HS-27A (cell line): ENCODE measurements at places on chromosomes 16 and 17.
A peak's percentile ranks its signal among the peaks of the same experiment; 100 is the strongest.

DNA sequence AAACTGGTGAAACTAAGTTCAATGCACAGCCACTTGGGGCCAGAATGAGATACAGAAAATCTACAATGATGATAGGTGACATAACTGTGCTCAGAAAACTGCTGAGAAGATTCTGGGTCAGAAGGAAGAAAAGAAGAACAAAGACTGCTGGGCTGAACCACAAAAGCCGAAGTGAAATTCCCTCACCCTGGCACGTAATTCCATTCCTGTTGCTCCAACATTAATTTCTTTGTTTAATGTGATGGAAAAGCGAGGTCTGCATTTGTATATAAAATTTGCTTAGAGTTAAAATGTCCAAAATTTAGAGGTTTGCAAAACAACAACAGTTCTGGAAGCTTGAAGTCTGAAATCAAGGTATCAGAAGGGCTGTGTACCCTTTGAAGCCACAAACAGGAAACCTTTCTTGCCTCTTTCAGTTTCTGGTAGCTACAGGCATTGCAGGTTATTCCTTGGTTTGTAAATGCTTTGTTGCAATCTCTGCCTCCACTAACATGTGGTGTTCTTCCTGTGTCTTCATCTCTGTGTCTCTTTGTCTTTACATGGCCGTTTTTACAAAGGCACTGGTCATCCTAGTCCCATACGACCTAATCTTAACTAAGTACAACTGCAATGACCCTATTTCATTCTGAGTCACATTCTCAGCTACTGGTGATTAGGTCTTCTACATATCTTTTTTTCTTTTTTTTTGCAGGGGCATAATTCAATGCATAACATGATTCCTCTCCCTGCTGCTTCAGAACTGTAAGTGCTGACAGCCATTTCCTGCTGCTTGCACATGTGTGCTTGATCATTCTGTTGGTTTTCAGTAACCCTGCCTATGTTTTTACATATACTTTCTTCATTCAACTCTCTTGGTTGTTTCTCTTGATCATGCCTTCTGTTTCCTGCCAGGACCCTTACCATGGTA is 603.0 kb upstream of the CDH8 start:
- DNase-seq: no peak

DNA sequence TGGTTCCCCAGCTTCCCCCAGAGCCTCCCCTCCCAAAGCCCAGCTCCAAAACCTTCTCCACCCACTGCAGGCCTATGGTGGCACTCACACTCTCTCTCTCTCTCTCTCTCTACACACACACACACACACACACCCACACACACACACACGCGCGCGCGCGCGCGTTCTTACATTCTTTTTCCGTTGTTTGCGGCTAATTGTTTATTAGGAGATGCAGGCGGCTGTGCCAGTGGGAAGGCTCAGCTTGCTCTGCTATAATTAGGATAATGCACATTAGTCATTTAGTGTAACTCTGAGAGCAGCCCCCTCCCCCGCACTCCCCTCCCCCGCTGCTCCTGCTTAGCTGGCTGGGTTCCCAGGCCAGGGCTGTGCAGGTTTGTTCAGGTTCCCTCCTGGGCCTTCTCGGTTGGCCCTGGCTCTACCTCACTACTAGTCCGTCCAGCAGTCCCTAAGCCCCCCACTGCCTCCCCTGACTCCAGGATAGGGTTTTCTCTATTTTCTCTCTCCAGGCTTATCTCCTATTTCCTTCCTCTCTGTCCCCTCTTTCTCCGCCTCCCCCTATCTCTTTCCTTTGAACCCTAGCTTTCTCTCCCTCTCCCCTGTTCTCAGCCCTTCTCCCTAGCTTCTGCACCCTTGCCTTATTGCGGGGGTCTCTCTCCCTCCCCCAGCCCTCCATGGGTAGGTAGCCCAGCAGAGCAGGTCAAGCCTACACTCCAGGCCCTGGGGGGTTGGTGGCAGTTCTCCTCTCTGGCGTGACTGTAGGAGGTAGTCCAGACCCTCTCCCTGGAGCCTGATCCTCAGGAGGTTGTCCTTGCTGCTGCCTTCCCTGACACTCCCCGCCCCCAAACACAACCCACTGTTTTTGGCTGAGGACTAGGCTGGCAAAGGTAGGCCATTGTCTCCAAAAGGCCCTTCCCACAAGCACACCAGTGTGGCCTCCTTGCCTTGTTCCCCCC is 34.0 kb downstream of the TMEM132E start:
- no peak for DNase-seq

DNA sequence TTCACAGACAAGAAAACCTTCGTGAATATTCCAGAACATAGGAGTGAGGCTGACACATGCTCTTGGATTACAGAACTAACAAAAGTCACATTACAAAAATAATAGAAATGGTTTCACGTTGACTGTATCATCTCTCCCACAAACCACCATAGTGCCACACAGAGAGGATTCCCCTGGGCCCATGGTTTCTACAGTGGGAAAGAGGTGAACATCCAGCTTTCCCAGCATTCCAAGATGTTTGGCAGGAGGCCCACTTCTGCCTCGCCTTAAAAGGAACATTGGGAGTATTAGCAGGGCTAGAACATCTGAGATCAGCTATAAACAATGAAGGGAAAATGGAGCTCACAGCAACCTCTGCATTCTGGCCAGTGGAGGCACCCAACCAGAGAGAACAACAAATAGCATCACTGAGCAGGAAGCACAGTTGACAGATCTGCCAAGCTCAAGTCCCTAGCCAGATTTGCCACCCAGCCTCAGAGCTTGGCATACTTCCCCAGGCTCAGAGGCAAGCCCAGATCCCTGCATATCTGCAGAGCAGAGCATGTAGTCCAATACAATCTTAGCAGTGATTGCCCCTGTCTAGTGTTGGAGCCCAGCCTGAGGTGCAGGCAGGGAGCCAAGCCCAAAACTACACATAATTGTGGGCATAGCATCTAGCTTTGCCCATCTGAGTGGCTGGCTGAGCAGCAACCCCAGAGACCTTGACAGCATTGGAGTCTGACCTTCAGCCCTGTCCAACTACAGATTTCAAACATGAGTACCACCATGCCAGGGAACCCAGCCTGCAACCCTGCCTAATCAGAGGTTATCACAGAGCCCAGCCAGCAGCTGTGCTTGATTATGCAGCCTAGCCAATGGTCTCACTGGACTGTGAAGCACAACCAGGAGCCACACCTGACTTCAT is 260.4 kb downstream of the CEP112 start:
- peak; percentile 14 for DNase-seq

- DNase-seq: no peak
Measured at GRCh38 chr16:28103516-28104170, 40.1 kb upstream of the GSG1L start.

DNA sequence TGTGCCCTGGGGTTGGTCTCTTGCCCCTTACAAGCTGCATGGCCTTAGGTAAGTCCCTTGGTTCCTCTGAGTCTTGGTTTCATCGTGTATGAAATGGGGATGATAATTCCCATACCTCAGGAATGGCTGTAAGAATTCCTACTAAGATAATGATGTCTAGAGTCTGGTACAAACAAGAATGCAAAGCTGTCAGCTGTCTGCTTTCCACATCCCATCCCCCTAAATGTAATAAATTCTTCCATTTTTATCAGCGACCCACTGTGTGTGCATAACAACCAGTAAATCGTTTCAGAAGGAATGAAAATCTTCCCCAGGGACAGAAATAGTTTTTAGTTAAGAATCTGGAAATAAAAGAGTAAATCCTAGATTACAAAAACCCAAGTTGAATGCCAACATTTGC is 95.4 kb downstream of the CPPED1 start:
- no peak for DNase-seq

DNA sequence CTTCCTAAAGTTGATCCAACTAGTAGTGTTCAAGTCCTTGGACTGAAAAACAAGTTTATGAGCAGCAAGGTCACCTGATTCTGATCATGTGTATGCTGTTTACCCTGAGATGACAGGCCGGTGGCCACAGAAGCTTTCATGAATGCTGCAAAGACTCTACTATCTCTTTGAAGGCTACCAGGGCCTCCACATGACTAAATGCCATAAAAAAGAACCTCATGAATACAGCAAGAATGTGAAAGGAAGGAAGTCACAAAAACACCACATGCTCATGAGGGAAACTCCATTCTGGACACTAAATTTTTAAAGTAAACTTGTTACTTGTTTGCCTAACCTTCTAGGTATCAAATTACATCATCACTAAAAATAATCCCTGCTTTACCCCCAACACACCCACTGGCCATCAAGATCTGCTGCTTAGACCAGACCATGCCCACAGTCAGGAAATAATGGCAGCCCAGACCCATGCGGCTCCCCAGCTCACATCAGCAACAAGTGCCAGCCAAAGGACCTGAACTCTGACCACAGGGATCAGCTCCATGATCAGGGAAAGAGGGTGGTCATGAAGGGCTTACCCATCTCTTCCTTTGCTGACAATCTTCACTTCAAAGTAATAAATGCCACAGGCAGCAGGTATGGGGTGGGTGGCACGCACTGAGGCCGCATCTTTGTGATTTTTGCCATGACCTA is 1.4 kb downstream of the RANBP10 start:
- no peak for DNase-seq

- no peak for DNase-seq
Measured at GRCh38 chr16:88519938-88520653, 50.1 kb upstream of the ZC3H18 start.

GRCh38 chr16:5108505-5109158 is 11.0 kb upstream of the EEF2KMT start:
- DNase-seq: no peak

- no peak for DNase-seq
Measured at GRCh38 chr16:78290395-78290794, 190.9 kb downstream of the WWOX start.

DNA sequence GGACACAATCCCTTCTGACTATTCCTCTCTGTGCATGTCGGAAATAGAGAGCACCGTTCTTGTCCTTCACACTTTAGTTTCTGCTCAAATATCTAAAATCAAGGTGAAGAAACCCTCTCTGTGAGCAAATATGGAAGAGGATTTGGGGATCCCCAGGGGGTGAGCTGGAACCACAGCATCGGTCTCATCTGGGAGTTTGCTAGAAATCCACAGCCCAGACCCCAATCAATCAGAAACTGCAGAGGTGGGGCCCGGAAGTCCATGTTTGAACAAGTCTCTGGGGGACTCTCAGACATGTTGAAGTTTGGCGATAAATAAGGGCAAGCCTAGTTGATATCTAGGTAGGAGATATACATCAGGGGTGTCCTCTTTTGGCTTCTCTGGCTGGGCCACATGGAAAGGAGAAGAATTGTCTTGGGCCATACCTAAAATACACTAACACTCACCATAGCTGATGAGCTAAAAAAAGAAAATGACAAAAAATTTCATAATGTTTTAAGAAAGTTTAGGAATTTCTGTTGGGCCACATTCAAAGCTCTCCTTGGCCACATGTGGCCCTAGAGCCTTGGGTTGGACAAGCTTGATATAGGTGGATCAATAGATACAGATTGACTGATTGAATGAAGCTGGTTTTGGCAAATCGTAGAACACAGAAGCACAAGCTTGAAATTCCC is 168.0 kb upstream of the FOXF1 start:
- no peak for DNase-seq

GRCh38 chr16:23089111-23089510 is 60.1 kb downstream of the USP31 start:
- DNase-seq: no peak

GRCh38 chr16:50289950-50290764 is 23.8 kb downstream of the ADCY7 start:
- DNase-seq: no peak

- DNase-seq: no peak
Measured at GRCh38 chr17:57366558-57367351, 110.4 kb downstream of the MSI2 start.

GRCh38 chr17:75231071-75231470 is 25.6 kb downstream of the NUP85 start:
- DNase-seq: no peak

- no peak for DNase-seq
Measured at GRCh38 chr17:55304171-55304859, 39.6 kb downstream of the HLF start.

DNA sequence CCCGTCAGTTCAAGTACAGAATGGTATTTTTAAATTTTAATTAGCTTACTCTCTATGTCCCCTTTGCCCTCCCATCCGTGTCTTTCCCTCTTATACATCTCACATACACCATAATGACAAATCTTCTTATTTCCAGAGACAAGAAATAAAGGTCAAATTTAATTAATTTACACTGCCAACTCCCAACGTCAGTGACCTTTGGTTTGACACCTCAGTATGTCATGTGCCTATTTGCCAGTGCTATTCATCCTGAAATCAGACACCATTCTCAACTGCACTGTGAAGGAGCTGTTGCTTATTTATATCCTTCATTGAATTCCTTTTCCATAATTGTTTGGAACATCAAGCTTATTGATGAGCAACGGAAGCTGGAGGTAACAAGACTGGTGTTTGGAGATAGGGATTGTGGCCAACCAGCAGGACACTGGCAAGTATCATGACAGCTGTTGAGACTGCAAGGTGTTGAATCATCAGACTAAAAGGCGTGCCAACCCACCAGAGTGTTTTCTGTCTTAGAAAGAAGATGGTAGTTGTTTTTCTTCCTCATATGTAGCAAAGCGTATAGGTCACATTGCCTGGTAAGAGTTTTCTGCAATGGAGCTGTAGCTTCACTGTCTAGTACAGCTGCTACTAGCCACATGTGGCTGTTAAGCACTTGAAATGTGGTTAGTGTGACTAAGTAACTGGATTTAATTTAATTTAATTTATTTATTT is 12.5 kb downstream of the CALCOCO2 start:
- no peak for DNase-seq

DNA sequence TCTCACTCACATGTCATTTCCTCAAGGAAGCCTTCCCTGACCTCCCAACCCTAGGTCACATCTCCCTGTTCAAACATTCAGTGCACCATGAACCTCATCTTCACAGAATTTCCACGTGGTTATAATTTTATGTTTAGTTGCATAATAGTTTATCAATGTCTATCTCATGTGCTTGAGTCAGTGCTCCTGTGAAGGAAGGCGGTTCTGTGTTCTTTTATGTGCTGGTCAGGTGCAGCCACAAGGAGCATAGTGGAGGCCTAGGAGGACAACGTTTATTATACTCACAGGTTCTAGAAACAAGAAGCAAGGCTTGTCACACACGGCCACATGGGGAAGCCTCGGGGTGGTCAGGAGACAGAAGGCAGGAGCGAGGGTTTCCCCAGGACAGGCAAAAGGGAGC is 34.5 kb upstream of the SCNN1B start:
- no peak for DNase-seq

DNA sequence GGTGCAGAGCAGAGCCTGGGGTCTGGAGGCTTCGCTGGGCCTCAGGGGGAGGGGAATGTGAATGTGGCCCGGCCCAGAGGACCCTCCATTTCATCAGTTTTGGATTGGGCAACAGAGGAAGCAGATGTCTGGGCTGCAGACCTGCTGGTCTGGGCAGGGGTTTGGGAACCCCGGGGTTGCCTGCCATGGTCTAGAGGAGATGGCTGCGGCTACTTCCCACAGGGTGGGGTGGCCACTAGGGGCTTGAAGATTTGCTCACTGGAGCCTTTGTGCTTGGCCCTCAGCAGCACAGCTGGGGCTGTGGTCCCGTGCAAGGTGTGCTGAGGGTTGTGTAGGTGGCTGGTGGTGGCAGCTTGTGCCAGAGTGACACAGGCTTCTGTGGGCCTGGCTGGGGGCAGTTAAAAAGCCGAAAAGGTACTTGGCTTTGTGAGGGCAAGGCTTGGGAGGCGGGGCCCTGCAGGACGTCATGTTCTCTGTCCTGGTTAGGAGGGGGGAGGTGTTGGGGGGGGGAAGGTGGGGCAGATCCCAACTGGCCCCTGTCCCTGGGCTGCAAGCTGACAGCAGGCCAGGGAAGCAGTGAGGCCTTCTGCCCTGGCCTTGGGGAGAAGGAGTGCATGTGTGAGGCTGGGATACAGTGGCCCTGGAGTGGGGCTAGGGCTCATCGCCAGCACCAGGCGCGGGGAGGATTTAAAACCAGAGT is 98.0 kb downstream of the KPNA2 start:
- DNase-seq: no peak
